ENCODE measurements at places on chromosomes 1 and 21.

GRCh38 chr1:53616927-53617326 lies 122.0 kb downstream of the GLIS1 start:
- DNase-seq = no peak

DNA sequence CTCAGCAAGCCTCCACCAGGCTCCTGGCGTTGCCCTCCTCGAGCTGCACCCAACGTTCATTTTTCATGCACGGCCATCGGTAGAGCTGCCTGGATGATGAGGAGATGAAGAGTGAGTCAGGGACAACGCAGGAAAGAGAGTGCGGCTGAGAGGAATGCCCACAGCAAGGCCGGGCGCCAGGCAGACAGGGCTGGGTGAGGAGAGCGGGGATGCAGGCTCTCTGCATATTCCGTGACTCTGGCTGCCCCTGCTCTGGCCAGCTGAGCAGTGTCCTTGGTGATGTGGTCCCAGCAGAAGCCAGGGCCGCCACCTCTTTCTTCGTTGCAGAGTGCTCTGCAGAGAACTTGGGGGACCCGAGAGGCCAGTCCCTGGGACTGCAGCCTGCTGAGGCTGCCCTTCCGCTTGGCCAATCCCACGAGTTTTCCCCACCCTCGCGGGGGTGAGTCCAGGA lies 10.8 kb downstream of the UMODL1 start:
- no peak for DNase-seq

DNA sequence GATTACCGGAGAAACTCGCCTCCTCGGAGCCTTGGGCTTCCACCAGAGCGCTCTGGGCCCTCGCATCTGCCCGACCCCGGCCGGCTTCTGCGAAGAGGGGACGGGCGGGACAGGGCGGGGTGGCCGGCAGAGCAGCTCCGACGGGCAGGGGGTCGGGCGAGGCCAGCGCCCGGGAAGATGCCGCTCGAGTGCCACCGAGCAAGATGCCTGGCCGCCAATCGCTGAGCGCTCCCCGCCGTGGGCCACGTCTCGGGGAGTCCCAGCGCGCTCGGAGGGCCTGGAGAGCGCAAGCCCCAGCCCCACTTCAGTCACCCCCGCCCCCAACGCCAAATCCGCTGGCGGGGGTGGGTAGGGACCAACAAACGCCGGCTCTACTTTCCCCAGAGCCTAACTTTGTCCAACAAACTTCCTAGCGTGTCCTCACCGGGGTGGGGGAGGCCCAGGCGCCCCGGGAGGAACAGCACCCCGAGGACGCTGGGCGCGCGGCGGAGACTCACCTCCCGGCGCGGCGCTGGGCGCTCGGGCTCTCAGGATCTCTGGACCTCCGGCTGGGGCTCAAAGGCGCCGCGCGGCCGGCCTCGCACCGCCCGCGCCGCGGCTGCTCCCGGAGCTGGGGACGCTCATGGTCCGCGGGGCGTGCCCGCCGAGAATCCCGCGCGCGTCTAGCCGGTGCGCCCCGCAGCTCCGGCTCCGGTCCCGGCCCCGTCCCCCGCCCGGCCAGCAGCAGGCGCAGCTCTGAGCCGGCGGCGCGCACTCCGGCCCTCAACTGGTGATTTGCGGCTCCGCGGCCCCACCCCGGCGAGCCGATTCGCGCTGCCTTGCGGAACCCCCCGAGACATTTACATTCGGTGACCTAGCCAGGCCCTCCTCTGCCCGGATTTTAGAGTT lies at the start of gene BCAR3:
BCAR3 (minus strand) TSS at position 737 of the 888 bp plus-strand sequence. CDS start 6,907 bp downstream, outside the sequence.
- DNase-seq = no peak

GRCh38 chr21:44057960-44058651 lies 46.0 kb downstream of the TRAPPC10 start:
- no peak for DNase-seq

DNA sequence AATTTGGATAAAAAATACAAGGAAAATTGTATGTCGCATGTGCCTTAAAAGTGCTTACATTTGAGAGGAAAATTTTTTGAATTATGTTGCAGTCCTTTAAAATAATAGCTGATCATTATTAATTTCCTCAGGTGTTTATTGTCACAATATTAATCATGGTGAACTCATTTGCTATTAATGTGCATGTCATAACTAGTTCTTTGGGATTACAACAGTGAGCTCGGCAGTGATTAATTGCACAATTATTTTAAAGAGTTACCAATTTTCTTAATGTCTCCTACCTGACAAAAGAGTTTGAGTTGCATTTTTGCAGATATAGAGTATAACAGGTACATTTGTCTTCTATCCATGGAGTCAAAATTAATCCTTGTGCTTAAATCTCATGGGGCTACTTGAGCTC lies 854.3 kb downstream of the BRINP3 start:
- no peak for DNase-seq

DNA sequence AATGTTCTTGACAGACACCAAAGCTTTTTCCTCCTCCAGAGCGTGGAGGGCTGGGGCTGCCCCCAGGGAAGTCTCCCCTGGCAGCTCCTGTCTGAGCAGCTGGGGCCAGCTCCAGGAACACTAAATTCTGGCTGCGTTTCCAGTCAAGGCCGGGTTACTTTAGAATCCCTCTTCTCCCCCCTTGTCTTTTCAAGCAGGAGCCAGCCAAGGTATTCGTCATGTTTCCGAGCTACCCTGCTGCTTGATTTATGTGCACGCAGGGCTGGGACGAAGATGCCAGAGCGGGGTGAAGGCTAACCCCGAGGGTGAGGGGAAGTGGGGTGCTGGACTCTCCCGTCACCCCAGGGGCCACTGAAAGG lies 68.1 kb upstream of the ANGPTL1 start:
- no peak for DNase-seq

- no peak for DNase-seq
Measured at GRCh38 chr1:18496497-18497235, 15.9 kb downstream of the KLHDC7A start.

DNA sequence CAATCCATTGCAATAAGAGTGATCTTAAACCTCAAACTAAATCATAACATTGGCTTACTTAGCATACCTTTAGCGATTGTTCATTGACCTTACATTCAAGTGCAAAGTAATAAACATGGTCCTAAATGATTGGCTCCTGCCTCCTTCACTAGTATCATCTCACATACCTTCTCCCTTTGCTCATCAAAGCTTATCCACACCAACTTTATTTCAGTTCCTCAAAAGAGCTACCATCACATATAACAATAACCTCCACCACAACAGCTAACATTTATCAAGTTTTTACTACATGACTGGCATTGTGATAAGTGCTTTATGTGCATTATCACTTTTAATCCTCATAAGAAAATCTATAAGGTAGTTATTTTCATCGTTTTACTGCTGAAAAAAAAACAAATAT lies 198.8 kb downstream of the COL24A1 start:
- no peak for DNase-seq

DNA sequence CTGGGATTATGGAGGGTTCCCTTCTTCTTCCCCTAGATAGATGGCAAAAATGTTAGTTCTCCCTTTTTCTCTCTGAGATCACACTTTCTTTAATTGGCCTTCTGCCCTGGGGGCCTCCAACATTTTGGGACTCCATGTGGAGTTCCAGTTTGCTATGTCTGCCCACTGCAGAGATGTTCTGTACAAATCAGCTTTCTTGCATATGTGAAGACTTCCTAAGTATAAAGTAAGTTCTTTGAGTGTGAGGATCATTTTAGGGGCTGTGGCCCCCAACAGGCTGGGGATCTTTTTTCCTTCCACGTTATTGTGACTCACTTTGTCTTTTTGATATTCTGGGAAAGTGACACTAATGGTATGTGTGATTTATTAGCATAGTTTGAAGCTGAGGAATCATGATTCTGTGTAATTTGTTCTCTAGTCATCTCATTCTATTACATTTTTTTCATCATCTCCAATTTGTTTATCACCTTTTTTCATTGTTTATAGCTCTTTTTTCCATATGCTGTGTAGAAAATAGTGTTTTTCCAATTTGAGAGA lies 48.2 kb downstream of the HHAT start:
- no peak for DNase-seq

- no peak for DNase-seq
Measured at GRCh38 chr1:180513531-180513930, 11.2 kb upstream of the ACBD6 start.

GRCh38 chr1:67348586-67349252 lies 41.0 kb downstream of the IL12RB2 start:
- DNase-seq = no peak

GRCh38 chr1:200423235-200423634 lies 13.4 kb upstream of the ZNF281 start:
- DNase-seq = no peak

- DNase-seq = no peak
Measured at GRCh38 chr1:41842993-41843755, 75.5 kb downstream of the HIVEP3 start.

DNA sequence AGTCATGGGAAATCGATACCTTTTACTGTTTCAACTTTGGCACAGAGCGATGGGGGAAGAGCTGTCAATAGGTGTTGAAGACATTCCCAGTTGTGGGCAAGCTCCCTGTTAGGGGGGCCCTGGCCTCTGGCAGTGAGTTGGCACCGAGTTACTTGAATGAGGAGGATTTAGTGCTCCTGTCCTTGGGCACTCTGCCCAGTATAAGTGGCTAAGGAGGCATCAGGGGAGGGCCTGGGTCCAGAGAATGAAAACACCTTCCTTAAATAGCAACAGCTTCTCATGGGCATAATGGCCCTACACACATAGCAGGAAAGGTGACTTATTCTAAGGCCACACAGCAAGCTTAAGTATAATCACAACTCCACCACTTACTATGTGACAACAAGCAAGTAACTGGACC lies 664.4 kb downstream of the PTPRU start:
- no peak for DNase-seq

GRCh38 chr1:204505674-204506200 lies 10.5 kb upstream of the MDM4 start:
- DNase-seq = no peak

DNA sequence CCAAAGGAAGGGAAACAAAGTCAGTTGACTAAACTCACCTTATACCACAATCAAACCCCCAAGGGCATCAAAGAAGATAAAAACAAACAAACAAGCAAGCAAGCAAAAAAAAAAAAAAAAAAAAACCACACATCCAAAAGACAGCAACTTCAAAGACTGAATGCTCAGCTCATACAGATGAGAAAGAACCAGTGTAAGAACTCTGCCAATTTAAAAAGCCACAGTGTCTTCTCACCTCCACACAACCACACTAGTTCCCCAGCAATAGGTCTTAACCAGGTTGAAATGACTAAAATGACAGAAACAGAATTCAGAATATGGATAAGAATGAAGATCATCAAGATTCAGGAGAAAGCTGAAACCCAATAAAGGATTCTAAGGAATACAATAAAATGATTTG lies 193.4 kb downstream of the FAF1 start:
- DNase-seq = no peak

DNA sequence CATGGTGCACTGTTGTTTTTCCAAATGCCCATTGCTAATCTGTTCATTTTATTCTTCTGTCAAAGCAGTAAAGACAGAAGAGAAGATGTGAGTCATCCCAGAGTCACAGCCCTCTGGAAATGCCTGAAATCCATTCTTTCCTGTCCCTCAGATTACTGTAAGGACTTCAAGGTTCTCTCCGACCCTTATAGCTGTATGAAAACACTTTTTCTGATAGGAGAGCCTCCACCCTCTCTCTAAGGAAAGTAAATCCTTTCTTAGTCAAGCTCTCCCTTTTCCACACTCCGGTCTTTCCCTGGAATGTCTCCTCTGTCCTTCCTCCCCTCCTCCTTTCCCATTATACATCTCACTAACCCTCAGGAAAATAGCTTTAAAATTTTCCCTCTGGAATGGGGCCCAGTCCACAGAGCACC lies 3.5 kb upstream of the PRDX6 start:
- no peak for DNase-seq

- DNase-seq = no peak
Measured at GRCh38 chr1:76133977-76134376, 59.4 kb downstream of the ST6GALNAC3 start.

GRCh38 chr1:114551400-114551799 lies 30.0 kb downstream of the BCAS2 start:
- no peak for DNase-seq

DNA sequence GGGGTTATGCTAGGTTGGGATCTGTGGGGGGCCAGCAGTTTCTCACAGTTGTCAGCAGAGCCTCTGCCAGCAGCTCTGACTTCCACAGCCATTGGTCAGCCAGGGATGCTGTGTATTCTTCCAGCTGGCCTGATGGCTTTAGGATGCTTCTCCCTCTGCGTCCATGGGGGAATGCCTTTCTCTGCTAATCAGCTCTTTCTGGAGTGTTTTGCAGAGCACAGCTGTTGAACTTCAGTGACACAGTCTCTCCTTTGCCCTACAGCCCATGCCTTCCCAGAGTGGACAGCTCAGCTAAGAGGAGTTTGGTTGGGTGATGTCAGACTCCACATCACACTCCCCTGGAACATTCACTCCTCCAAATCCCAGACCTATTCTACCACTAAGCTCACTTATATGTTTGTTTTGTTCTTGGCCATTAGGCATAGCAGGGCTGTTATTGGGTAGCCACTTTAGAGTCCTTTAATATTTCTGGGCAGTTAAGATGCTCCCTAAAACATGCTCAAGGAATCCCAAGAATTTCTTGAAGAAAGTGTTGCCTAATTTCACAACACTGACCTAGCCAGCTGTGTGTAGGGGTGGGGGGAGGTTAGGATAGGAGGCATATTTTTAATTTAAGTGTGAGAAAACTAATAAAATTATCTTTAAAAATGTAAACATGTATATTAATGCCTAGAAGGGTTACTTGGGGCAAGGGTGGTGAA lies 75.3 kb upstream of the KIAA0040 start:
- DNase-seq = no peak

- DNase-seq = no peak
Measured at GRCh38 chr1:243745356-243745755, 104.7 kb downstream of the AKT3 start.

DNA sequence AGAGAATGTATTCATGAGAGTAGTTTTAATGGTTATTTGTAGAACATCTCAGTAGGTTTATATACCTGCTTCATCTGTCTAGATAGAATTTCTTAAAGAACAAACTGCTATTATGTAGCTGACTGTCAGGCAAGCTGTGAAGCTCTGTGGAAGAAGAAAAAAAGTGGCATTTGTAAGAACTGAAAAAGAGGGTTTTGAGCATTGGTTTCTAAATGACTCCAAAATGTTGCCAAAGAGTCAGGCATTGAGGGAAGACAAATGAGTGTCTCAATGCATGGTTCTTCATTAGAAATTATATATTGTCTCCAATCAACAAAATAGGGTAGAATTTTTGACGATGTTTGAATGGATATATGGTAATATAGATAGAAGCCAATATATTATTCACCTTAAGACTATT lies 1276.1 kb downstream of the KCNT2 start:
- DNase-seq = no peak

- DNase-seq = no peak
Measured at GRCh38 chr21:25640202-25640942, 1.3 kb downstream of the JAM2 start.
